ENCODE measurements at places on chromosomes 4 and X.

- DNase-seq: no peak
These were observed 170.2 kb downstream of the ADGRA3 start for GRCh38 chr4:22345678-22346077.

- no peak for DNase-seq
These were observed 1210.6 kb downstream of the C4orf33 start for GRCh38 chr4:130306566-130306965.

DNA sequence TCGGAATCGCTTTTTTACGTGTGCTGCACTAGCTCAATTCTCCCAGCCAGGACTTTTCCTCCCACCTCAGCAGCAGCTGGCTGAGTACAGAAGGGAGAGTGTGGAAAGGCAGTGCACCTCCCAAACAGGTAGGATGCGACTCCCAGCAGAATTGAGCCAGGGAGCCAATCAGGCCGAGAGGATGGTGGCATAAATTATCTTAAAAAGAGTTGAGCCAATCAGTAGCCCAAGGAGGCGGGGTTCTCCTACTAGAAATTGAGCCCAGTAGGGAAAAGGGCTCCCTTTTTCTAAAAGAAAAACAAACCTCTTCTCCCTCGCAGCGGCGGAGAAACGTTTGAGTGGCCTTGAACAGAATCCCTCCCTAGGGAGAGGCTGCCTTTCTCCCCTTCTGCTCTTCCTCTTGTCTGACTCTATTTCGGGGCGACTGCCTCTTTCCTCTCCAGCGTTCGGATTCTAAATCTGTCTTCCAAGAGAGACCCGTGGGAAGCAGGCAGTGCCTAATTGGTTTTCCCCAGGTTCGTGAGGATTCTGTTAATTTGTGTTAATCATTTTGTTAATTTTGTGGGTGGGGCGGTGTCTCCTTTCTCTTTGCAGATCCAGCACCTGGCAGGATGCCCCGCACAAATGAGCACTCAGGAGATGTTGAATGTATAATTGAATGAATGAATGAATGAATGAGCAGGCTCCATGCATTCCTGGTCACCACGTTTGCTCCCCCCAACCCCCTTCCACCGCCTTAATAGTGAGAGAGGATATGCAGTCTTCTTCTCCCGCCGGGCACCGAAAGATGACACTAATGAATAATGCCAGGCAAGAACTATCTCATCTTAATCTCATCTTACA, at the start of gene GABRG1:
TSS of gene GABRG1 (minus strand) at position 142 of the 843 bp plus-strand sequence. CDS start at position 1, 141 bp downstream.
- DNase-seq: no peak

DNA sequence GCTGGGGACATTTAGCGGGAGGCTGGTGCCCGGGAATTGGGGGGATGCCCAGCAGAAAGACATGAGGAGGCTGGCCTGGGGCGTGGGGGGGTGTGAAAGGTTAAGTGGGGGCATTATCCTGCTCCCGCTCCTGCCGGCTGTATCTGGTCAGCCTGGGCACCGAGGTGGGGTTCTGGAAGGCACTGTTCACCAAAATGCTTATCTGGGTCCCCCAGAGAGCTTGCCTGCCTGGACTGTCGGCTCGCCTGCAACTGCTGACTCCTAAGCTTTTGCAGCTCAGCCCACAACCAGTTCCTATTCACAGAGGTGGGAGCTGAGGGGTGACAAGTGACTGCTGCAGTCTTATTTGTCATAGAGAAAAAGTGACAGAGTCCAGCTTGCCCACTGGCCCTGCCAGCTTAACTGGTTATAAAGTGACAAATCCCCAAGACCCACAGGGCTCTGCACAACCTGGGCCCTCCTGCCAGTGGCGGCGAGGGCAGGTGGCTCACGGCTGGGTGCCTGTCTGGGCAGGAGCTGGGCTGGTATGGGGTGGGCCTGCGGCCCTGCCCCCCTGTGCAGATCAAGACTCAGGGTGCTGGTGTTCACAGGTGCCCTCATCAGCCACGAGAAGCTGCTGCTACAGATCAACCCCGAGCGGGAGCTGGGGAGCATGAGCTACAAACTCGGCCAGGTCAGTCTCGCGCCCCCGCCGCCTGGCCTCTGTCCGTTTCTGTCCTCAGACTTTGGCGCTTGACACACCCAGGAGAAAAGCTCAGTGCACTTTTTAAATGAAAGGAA, 23.7 kb upstream of the MSANTD1 start:
- DNase-seq: no peak

GRCh38 chr4:186809070-186809469, 85.4 kb upstream of the FAT1 start:
- no peak for DNase-seq

- DNase-seq: no peak
These were observed 90.1 kb upstream of the MAPK10 start for GRCh38 chr4:86449746-86450588.
